ENCODE measurements at places on chromosomes 6 and 20.

DNA sequence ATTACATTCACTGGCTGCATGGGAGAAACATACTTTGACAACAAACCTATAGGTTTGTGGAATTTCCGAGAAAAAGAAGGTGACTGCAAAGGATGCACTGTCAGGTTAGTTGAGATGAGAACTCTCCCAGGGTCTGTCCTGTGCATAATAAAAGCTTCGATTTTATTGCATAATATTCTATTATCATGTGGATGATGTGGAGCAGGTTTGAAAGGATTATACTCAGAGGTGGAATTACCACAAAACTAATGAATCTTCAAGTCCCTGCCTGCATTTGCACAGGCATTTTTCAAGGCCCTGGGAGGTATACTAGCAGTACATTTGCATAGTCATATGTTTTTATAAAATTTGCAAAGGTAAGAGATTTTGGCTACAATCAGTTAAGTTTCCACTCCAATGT is 249.8 kb downstream of the ARHGAP18 start:
- no peaks in the 10 kb centered on the region for H3K4me1 ChIP-seq
- DNase-seq = no peak
- no peak overlapping the region for H3K4me3 ChIP-seq
- no peak overlapping the region for H3K27ac ChIP-seq

DNA sequence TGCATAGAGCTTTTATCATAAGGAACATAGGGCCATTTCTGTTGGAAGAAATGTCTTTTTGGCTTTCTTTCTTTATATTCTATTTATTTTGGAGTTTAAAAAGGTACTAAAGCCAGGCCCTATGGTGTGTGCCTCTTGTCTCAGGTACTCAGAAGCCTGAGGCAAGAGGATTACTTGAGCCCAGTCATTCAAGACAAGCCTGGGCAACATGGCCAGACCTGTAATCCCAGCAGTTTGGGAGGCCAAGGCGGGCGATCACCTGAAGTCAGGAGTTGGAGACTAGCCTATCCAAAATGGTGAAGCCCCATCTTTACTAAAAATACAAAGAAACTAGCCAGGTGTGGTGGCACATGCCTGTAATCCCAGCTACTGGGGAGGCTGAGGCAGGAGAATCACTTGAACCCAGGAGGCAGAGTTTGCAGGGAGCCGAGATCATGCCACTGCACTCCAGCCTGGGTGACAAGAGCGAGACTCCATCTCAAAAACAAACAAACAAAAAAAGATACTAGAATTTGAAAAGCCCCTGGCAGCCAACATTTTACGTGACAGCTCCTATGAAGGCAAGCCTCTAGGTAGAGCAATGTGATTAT is 80.0 kb downstream of the CBFA2T2 start:
- H3K4me1 ChIP-seq = no peaks in the 10 kb centered on the region
- H3K27me3 ChIP-seq = no peaks in the 10 kb centered on the region
- H3K27ac ChIP-seq = no peak overlapping the region
- no peak for DNase-seq

DNA sequence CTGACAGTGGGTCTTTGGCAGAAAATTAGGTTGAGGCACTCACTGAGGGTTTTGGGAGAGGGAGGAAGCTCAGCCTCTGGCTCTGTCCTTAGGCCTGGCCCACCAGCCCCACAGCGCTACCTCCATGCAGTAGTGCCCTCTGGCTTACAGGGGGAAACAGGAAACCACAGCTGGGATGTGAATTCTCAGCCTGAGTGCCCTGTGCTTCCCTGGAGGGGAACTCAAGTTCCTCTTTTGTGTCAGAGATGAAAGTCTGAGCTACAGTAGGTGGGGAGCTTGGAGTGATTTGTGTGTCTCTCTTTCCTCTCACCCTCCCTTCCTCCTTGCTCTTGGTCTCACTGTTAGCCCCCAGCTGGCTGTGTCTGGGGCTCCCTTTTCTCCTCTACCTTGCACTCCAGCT is 48.2 kb upstream of the BLCAP start:
- no peak overlapping the region for H3K27ac ChIP-seq
- H3K27me3 ChIP-seq = peaks cover 9% of the 10 kb centered on the region
- no peak overlapping the region for H3K4me3 ChIP-seq
- no peaks in the 10 kb centered on the region for H3K4me1 ChIP-seq

DNA sequence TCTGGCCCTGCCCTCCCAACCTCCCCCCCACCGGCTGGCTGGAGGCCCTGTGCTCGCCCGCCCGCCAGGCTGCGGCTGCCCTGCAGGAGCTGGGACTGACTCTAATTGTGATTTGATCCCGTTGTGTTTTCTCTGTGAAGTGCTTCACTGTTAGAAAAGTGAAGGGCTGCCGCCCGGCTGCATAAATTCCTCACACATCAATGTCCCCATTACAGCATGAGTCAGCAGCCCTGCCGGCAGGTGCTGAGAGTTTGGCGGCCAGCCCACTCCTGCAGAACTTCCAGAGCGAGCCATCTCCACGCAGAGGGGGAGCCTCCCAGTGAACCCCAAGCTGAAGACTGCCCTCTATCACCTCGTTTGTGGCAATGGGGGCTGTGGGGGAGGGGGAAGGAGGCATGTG is 137.9 kb downstream of the DLL1 start:
- peak; percentile 45 for DNase-seq
- H3K27ac ChIP-seq = no peak overlapping the region
- H3K36me3 ChIP-seq = no peaks in the 10 kb centered on the region
- peaks cover 4% of the 10 kb centered on the region for H3K27me3 ChIP-seq
- H3K4me1 ChIP-seq = peaks cover 6% of the 10 kb centered on the region

DNA sequence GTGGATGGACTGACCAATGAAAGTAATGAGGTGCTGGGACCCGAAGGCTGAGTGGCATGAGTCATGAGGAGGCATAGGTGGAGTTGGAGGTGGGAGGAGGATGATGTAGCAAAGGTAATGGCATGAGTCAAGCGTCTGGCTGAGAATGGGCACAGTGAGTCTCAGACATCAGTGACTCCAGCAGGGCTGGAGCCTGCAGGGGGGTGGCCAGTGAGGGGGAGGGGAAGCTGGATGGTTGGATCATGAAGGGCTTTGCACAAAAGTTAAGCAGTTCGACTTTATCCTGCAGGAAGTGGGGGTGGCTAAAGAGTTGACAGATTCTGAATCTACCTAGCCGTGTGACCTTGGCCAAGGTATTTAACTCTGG is 99.0 kb upstream of the IYD start:
- H3K36me3 ChIP-seq = no peaks in the 10 kb centered on the region
- no peaks in the 10 kb centered on the region for H3K27me3 ChIP-seq
- H3K4me1 ChIP-seq = peaks cover 48% of the 10 kb centered on the region
- peak overlapping the region; percentile 69 for H3K27ac ChIP-seq
- H3K4me3 ChIP-seq = no peak overlapping the region

DNA sequence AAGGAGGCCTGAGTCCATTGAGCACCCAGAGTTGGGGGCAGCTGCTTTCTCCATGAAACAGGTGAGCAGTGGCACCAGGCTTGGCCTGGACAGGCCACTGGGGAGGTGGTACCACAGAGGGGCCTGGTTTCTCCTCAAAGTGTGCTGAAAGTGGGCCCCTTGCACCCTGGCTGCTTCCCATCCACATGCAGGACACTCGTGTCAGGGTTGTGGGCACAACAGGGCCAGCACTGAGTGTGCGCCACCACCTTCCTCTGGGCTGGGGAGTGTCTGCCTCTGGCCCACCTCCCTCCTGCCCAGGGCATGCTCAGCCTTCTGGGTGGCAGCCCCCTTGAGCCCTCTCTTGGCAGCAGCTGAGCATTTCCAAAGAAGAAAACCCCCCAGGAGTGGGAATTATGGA is 5.2 kb upstream of the SLC22A1 start:
- H3K4me1 ChIP-seq = no peaks in the 10 kb centered on the region
- H3K4me3 ChIP-seq = no peak overlapping the region
- no peaks in the 10 kb centered on the region for H3K27me3 ChIP-seq
- H3K27ac ChIP-seq = no peak overlapping the region
- H3K36me3 ChIP-seq = no peaks in the 10 kb centered on the region

- peaks cover 12% of the 10 kb centered on the region for H3K4me1 ChIP-seq
- H3K4me3 ChIP-seq = no peak overlapping the region
- peaks cover 29% of the 10 kb centered on the region for H3K27me3 ChIP-seq
- no peak overlapping the region for H3K27ac ChIP-seq
- no peaks in the 10 kb centered on the region for H3K36me3 ChIP-seq
These were observed 4.6 kb downstream of the KCNK15 start for GRCh38 chr20:44750081-44750805.

DNA sequence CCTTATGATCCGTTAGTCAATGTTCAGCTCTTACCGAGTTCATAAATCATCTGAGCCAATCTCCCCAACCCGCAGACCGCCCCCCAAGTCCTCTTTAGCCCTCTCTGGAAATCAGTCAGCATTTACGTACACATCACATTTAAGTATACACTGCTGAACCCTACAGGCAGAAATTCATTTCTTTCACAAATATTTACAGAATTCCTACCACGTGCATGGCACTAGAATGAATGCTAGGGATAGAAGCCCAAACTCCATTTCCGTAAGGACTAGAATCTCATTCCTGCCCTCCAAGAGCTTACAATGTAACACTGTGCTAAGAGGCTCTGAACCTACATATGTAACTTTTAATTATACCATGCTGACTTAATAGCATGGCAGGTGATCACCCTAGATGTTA is 1.8 kb downstream of the OSER1 start:
- no peaks in the 10 kb centered on the region for H3K27me3 ChIP-seq
- peak; percentile 31 for DNase-seq
- H3K4me3 ChIP-seq = peak overlapping the region; percentile 88

- peak; percentile 4 for DNase-seq
- H3K36me3 ChIP-seq = no peaks in the 10 kb centered on the region
- H3K27me3 ChIP-seq = no peaks in the 10 kb centered on the region
- no peak overlapping the region for H3K27ac ChIP-seq
- peaks cover 31% of the 10 kb centered on the region for H3K4me1 ChIP-seq
These were observed 645.8 kb upstream of the AGPAT4 start for GRCh38 chr6:161919691-161920090.

- H3K27me3 ChIP-seq = no peaks in the 10 kb centered on the region
- peaks cover 10% of the 10 kb centered on the region for H3K4me1 ChIP-seq
- peak overlapping the region; percentile 1 for H3K27ac ChIP-seq
- no peak overlapping the region for H3K4me3 ChIP-seq
These were observed 77.4 kb downstream of the FIG4 start for GRCh38 chr6:109768485-109768884.

DNA sequence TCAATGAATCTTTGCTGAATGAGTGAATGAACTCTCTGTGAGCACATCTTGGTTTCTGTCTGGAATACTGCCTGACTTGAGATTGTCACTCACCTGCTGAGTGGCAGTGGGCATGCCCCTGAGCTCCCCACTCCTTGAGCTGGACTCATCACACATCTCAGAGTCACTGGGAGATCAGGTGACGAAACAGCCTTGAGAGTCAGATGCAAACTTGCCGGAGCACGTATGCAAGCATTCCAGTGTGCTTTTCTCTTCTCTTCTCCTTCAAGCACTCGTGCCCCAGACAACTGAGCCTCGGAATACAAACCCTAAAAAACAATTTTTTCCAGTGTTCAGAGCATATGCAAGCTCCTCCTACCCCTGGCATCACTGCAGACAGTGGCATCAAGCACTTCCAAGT is 9.4 kb upstream of the BMP7 start:
- no peak overlapping the region for H3K4me3 ChIP-seq
- no peak overlapping the region for H3K27ac ChIP-seq

GRCh38 chr6:56214041-56214702 is 33.2 kb downstream of the COL21A1 start:
- H3K4me3 ChIP-seq = no peak overlapping the region
- no peaks in the 10 kb centered on the region for H3K27me3 ChIP-seq
- H3K27ac ChIP-seq = no peak overlapping the region
- DNase-seq = no peak

GRCh38 chr6:30121446-30122366 is 8.8 kb upstream of the TRIM31 start:
- H3K27me3 ChIP-seq = peaks cover 19% of the 10 kb centered on the region
- no peaks in the 10 kb centered on the region for H3K36me3 ChIP-seq
- no peak overlapping the region for H3K4me3 ChIP-seq
- no peaks in the 10 kb centered on the region for H3K4me1 ChIP-seq
- no peak overlapping the region for H3K27ac ChIP-seq
- no peak for DNase-seq

DNA sequence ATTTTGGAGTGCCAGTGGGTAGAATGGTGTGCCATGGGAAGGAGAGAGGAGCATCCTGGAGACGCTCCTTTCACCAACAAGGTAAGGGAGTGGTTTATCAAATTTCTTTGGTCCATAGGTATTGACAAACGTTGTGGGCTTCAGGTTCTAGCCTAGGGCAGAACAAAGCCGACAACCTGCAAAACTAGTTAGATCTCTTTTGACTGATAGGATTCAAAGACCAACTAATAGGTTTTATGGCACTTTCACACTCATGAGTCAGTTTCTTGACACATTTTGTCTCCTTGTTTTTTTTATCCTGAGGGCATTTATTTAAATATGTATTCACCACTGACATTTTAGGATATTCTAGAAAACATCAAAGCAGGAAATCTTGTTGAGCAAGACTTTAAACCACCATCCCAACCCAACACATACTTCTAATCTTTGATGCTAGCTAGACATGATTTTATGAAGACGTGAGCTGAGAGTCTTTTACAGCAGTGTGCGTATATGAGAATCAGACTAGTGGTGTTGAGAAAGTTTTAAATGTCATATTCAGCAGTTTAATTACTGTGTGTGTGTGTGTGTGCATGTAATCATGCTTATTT is 370.4 kb upstream of the HSF2 start:
- H3K27me3 ChIP-seq = no peaks in the 10 kb centered on the region
- no peak overlapping the region for H3K27ac ChIP-seq
- DNase-seq = no peak

DNA sequence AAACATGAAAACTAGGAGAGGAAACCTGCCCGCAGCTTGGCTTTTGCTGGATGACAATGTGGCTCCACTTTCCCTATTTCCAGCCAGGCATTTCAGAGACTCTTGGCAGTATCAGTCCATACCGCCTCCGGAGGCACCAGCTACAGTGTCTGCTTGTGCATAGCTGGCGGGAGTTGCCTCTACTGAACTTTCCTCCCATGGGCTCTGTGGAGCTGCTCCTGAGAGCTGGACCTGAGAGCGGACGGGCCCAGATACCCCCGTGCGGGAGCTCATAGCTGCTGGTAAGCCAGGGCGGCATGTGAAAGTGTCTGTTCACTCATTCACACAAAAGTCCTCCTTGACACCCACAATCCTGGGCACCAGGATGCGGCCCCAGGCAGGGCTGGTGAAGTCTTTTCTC is 130.3 kb upstream of the PMEPA1 start:
- H3K36me3 ChIP-seq = no peaks in the 10 kb centered on the region
- peaks cover 8% of the 10 kb centered on the region for H3K27me3 ChIP-seq
- no peak overlapping the region for H3K4me3 ChIP-seq
- no peak overlapping the region for H3K27ac ChIP-seq
- DNase-seq = no peak
